Prostate gland (tissue), 2 donors: ENCODE measurements at places on chromosomes 1 and 21.
A peak's percentile ranks its signal among the peaks of the same experiment; 100 is the strongest.

DNA sequence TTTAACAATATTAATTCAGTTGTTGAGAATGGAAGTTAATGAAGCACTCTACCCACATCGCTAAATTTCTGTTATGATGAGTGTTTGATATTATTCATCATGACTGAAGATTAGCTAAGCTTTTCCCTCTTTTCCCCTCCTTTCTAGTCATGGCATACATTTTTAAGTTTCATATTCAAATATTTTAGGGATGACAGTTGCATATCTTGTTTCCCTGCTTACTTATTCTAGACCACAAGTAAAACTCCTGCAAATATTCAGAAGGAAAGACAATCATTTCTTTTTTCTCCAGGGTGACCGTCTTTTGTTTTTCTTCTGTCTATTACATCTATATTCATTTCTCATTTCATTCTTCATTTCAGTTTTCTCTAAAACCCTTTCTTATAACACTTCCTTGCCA is 906.0 kb downstream of the ADGRL2 start:
- H3K27me3 ChIP-seq: no peaks in the 10 kb centered on the region
- no peak for DNase-seq
- H3K27ac ChIP-seq: no peak overlapping the region

GRCh38 chr1:55235722-55236121 is 20.6 kb upstream of the USP24 start:
- H3K4me3 ChIP-seq: no peak overlapping the region
- H3K27me3 ChIP-seq: no peaks in the 10 kb centered on the region
- no peaks in the 10 kb centered on the region for H3K36me3 ChIP-seq
- DNase-seq: no peak

DNA sequence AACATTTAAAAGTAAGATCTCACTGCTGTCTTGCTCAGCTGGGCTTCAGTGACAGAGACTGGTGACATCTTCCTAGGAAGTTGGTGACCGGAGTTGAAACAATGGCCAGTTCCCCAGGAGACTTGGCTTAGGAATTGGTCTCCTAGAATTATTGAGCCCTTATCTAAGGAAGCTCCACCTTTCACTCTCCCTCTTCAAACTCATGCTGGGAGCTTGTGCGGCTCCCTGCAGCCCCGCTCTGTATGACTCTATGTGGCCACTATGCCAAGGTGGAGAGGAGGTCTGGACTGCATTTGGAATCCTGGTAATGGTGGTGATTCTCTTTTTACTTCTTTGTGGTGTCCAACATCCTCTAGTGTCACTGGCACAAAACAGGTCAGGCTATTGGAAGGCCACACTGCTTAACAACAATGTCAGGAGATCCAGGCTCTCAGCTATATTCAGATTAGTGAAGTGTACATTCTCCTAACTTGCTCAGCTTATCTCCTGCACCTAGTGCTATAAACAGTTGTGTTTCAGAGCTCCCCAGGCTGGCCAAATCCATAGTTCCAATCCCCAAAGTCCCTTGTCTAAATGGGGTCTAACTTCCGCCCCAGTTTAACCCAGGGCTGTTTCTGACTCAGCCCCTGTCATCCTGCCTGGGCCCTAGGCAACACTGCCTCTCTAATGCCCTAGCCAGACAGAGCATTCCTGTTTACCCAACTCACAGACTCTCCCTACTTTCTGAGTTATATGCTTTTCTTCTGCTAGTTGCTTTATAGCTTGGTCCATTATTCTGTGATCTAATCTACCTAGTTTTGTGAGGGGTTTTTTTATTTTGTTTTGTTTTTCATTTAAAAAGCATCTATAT is 18.3 kb downstream of the ATP2B4 start:
- no peaks in the 10 kb centered on the region for H3K27me3 ChIP-seq
- H3K4me3 ChIP-seq: no peak overlapping the region
- no peaks in the 10 kb centered on the region for H3K36me3 ChIP-seq

DNA sequence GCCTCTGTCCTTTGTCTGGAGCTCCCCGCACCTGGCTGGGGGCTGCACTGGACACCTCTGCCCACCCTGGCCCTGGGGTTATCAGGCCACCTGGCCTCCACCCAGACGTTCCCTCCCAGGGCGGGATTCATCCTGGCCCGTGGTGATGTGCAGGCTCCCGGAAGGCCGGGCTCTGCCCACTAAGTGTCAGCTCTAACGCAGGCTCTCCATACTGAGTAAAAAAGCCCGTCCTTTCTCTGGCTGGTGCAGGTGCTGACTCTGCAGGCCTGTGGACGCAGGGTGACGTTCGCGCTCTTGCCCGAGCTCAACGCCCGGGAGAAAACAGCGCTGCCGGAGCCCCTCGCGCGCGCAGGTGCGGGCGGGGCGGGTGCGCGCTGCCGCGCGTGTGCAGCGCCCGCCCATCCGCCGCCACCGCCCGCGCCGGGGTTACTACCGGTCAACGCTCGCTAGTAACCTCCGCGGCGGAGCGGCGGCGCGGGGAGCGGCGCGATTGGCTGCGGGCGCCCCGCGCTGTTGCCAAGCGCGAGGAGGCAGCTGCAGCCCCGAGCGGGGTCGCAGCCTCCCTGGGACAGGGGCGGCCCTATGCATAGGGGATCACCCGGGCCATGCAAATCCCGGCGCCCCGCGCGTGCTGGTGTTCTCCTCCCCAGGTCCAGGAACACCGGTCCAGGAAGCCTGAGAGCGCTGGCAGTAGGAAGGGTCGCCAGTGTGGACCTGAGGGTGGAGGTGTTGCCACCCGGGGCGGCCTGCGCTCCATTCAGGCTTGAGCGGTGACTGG is 15.7 kb downstream of the ABCG1 start:
- no peaks in the 10 kb centered on the region for H3K36me3 ChIP-seq
- peaks cover 25% of the 10 kb centered on the region for H3K4me1 ChIP-seq
- no peaks in the 10 kb centered on the region for H3K27me3 ChIP-seq
- H3K4me3 ChIP-seq: peak overlapping the region; percentile 35
- peak; percentile 53 for DNase-seq
